Central memory CD4-positive, alpha-beta T cell (primary cell): ENCODE measurements at places on chromosomes 2 and 18.

- no peak for DNase-seq
These were observed 2.9 kb downstream of the DSG3 start for GRCh38 chr18:31450409-31450808.

DNA sequence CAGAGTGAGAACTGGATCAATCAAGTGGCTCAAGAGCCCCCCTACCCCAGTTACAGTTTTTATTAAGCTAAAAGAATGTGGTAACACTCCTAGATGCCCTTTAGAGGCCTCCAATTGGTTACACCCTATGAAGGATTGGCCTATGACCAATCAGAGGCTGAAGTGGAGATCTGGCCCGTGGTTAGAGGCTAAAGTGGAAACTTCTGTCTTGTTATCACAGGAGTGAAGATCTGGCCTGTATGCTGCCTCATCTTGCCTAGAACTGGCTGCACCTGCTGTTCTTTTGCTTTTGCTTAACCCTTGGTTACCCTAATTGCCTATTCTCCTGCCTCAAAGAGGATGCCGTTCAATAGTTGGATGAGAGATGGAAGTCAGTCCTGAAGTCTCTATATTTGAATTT is 100.1 kb upstream of the MAP2 start:
- no peak for DNase-seq

DNA sequence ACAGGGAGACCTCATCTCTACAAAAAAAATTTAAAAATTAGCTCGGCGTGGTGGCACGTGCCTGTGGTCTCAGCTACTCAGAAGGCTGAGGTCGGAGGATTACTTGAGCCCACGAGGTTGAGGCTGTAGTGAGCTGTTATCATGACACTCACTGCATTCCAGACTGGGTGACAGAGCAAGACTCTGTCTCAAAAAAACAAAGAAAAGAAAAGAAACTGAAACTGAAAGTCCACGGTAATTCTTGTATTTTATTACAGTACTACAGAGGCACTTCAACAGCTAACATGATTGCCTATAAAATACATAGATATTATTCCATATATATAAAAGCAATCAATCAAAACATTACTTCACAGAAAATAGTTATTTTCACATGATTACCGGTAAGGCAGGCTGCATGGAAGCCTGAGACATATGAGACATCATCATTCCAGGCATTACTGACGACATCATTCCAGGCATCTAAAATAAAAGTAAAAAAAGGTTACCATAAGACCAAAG is 23.1 kb downstream of the PRPF40A start:
- DNase-seq: peak; percentile 8

- DNase-seq: no peak
These were observed 85.0 kb downstream of the TRIP12 start for GRCh38 chr2:229836847-229837246.

GRCh38 chr2:177549171-177549570 is 156.6 kb downstream of the AGPS start:
- no peak for DNase-seq

DNA sequence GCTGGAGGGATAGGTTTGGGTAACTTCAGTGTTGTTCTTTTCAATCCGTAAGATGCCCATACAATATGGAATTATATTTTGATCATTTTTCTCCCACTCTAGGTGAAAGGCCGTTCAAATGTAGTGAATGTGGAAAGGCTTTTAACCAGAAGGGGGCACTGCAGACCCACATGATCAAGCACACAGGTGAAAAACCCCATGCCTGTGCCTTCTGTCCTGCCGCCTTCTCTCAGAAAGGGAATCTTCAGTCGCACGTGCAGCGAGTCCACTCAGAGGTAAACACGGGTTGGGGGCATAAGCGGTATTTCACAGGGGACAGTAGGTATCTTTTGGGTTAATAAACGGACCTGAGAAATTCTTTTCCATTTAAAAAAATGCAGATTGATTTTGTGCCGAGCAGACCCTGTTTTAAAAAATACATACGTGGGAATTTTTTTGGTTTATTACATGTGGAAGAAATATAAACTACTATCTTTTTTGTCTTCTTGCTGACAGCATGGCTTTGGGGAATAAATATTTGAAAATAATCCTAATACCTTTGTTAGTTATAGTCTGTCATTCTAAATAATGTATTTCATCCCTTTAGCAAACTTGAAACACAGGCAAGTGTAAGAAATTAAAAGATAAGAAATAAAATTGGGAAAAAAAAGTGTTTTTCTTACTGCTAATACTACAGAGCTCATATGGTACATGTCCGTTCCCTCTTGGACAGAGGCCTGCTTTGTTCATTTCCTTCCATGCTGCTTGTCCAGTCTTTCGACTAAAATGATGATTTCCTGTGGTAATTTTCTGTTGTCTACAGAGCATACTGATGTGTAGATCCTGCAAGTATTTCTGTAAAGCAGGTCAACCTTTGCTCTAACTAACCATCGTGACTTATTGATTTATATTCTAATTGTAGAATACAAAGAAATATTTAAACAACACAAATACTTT is 53.3 kb downstream of the ZNF236 start:
- DNase-seq: peak; percentile 36

- DNase-seq: no peak
These were observed 212.0 kb upstream of the RAB6C start for GRCh38 chr2:129767346-129768035.

- no peak for DNase-seq
These were observed 113.6 kb upstream of the NXPH2 start for GRCh38 chr2:138893746-138894145.

DNA sequence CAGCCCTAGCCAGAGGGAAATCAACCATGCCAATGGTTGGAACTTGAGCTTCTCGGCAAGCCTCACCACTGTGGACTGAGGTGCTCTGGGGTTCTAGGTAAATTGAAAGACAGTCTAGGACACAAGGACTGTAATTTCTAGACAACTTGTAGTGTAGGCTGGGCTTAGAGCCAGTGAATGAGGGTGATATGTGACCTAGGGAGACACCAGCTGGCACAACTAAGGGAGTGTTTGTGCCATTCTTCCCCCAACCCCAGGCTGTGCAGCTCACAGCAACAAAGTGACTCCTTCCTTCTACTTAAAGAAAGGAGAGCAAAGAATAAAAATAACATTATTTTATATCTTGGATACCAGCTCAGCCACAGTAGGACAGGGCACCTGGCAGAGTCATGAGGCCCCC is 1690.7 kb upstream of the TMEFF2 start:
- DNase-seq: no peak

DNA sequence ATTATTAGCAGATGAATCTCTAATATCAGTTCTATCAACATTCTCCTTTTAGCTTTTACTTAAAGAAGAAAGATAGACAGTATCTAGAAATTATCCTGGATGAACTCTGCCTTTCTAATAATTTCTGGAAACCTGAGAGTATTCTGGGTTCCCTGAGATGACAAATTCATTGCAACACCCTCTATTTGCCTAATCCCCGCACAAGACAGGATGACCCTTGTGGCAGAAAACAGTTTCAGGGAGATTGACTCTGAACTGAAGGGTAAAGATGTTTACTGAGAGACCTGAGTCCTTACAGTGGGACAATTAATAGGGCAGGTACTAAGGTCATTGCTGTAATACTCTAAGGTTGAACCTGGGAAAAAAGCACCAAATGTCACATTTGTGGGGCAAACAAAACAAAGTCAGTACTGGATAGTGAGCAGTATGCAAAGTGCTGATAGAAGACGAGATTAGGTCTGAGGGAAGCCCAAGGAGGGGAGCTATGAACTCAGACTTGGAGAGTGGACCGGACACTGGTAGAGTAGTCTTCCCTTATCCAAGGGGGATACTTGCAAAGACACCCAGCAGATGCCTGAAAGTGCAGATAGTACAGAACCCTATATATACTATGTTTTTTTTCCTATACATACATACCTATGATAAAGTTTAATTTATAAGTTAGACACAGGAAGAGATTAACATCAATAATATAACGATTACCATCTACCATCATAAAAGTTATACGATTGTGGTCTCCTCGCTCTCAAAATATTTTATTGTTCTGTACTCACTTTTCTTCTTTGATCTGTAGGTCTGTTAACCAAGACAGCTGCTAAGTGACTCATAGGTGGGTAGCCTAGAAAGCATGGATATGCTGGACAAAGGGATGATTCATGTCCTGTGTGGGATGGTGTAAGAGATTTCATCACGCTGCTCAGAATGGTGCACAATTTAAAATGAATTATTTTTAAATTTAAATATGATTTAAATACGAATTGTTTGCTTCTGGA is 148.3 kb upstream of the KLHL14 start:
- DNase-seq: no peak

- no peak for DNase-seq
These were observed 138.6 kb downstream of the LOXHD1 start for GRCh38 chr18:46518438-46518837.

DNA sequence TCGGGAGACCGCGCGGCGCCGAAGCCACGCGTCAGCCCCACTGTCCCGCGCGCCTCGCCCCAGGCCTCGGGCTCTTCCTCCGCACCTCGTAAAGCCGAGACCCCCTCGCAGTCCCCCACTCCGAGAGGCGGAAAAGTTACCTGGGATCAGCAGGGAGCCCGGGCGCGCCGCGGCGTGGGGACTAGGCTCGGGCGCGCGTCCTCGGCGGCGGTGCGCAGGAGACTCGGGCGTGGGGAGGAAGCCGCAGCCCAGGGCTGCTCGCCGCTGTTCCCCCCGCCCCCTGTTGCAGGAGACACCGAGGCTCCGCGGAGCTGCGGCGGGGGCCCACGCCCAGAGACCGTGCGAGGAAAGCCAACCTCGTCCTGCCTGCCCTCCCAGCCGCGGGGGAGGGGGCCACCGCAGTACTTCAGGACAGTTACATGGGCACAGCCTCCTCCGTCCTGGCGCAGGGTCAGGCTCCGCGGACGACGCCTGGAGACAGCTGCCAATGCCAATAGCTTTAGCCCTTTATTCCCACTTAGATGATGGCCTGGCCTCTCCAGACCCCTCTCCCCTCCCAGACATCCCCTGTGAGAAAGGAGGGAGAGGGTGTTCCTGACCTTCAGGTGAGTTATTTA is at the start of gene EPB41L3:
Gene EPB41L3, minus strand, starts transcription at position 225 of the 617 bp plus-strand sequence. CDS start 54,814 bp downstream, outside the sequence.
- DNase-seq: no peak

DNA sequence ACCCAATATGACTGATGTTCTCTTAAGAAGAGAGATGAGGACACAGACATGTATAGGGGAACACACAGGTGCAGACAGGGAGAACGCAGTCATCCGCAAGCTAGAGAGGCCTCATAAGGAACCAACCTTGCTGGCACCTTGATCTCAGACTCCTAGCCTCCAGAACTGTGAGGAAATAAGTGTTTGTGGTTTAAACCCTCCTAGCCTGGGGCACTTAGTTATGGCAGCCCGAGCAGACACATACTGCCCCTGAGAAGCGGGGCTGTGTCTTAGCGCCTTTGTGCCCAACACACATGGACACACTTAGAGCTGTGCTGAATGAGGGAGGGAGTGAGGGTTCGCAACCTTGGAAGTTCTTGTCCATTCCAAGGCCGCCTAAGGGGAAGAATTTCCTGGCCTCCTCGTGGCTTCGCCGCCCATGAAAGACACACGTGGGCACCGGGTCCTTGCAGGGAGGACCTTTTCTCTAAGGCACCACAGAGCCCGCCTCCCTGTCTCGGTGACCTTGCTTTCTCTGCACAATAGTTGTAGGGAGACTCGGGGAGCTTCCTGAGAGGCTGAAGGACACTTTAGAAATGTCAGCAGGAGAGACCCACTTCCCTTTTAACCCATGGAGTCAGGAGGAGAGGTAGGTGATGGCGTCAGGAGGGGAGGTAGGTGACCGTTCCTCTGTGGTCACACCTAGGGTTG is 224.5 kb upstream of the HDAC4 start:
- DNase-seq: no peak

- DNase-seq: peak; percentile 3
These were observed 1.3 kb downstream of the BIRC6 start for GRCh38 chr2:32358111-32358482.

DNA sequence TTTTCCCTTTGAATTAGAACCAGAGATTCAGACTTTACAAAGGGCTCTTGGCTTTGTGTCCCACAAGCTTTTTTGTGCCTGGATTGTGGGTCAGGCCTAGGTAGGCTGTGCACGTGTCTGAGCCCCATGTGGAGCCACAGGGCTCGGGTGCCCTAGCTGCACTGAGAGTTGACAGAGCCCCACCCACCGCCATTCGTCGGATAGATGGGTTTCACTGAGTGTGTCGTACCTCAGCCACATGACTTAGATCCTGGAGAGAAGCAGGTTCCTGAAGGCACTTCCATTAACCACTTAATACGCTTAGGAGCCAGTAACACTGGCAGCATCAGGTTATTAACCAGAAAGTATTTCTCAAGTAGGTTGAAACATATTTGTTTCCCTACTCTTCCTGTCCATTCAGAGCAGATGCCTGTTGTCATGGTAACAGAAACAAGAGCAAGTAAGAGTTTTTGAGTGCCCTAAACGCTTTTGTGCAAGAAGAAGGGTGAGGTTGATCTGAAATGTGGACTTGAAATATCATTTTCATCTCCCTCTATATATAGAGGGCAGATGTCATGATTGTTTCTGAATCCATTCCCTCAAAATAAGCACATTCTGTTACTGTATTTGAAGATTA is 30.0 kb downstream of the ADCYAP1 start:
- DNase-seq: no peak
